ENCODE measurements at places on chromosomes 7 and 10. TPM values are rescaled to one million over a fixed set of nuclear protein-coding genes. Genes with fewer than 3 reads are reported as not detected.
A peak's percentile ranks its signal among the peaks of the same experiment; 100 is the strongest.

Gene PILRA
- polyA plus RNA-seq = 5.3 TPM

- no peak for DNase-seq
These were observed 135.7 kb upstream of the GDF10 start for GRCh38 chr10:47164126-47164799.

DNA sequence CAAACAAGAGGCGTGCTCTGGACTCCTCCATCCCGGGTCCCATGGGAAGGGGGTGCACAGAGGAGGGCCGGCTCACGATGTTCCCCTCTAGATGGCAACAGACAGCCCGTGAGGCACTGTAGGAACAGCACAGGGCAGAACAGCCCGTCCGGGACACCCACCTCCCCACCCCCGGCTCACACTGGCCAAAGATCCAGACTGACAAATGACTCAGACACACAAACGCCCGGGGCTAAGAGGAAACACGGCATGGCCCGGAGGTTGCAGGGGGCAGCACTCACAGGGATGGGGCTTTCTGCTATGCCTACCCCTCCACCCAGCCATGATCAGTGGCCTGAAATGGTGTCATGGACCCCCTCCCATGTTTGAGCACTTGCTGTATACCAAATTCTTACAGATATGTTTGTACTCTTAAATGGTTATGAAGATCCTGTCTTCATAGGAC lies 4.9 kb upstream of the ELN start:
- DNase-seq = peak; percentile 35

DNA sequence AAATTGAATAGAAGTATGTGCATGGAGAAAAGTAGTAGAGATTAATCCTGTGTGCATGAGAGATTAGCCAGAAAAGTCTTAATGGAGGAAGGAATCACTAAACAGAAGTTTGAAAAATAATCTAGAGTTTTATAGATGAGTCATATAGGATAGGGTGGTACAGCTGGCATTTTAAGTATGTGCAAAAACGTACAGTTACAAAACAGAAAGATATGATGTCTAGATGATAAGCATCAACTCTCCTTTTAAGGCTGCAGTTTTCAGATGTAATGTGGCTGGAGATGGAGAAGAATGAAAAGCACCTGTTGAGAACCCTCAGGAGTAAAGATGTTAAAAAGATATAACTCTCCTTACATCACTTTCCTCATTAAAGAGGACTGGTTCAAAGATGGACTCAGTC lies 271.3 kb downstream of the STK31 start:
- DNase-seq = no peak

Gene SPDYE8
- 0.34 TPM for polyA plus RNA-seq

Gene FAM241B
- 30.6 TPM for polyA plus RNA-seq

Gene CYP2E1
- polyA plus RNA-seq = 1.4 TPM

- DNase-seq = no peak
These were observed 206.7 kb downstream of the CAMK1D start for GRCh38 chr10:12556039-12556438.

DNA sequence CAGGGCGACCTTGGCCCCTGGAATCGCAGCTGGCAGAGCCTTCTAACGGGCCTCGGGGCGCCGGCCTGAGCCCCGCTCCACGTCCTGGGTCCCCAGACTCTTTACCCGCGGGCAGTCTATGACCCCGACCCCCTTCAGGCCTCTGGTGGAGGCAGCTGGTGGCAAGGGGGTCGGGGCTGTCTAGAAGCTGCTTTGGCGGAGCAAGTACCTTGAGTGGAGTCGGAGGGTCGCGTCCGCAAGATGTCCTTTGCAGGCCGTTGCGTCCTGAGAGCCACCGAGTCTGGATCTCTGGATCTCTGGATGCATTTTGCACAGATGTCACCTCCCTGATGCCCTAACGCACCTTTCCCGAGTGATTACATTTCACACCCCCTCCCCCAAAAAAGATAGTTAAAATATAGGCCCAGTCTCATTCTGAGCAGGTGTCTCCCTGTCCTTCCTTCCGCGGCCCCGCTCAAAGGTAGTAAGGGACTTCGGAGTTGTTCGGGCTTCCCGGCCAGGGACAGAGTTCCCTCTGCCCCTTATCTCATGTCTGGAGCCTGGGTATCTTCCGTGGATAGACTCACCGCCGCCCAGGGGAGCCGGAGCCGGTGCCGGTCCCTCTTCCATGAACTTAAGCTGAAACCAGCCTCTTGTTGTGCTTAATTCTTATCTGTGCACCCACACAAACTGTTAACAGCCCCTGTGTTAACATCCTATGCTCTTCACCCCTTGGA lies 457 bp downstream of the ACADSB start:
- peak; percentile 34 for DNase-seq

DNA sequence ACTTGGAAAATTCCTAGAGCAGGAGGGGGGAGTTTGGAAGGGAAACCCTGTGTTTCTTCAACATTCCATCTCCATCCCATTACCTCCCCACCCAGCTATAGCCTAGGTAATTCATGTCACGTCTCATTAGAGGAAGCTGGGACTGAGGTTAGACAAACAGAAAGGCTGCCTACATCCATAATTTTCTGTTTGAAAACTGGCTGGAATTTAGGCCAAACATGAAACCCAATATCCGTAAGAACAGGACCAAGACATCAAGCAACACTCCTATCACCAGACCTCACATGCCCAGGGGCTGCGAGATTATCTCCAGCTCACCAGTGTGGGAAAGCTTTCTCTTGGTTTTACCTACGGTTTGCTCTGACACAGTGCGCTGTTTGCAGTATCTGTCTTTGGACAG lies 316.3 kb downstream of the FRMD4A start:
- no peak for DNase-seq

Gene PTPN20
- polyA plus RNA-seq = 0.13 TPM

DNA sequence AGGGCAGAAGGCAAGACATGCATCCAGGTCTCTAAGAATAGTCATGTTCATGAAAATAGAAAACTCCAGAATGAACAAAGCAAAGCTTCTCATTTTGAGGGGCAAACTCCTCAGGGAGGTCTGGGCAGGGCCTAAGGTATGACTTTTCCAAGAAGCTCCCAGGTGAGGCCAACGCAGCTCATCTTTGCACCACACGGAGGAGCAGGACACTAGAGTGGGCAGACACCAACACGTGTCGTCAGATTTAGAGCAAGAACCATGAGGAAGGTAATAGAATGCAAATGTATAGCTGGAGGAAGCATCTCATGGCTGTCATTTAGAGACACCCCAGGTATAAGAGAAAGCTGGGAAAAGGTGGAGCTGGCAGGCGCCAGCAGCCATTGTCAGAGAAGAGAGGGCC lies 95.7 kb downstream of the WDFY4 start:
- no peak for DNase-seq

Gene ODAD2
- polyA plus RNA-seq = 3.4 TPM

- peak; percentile 75 for DNase-seq
These were observed 58.6 kb upstream of the COL13A1 start for GRCh38 chr10:69742928-69743602.

DNA sequence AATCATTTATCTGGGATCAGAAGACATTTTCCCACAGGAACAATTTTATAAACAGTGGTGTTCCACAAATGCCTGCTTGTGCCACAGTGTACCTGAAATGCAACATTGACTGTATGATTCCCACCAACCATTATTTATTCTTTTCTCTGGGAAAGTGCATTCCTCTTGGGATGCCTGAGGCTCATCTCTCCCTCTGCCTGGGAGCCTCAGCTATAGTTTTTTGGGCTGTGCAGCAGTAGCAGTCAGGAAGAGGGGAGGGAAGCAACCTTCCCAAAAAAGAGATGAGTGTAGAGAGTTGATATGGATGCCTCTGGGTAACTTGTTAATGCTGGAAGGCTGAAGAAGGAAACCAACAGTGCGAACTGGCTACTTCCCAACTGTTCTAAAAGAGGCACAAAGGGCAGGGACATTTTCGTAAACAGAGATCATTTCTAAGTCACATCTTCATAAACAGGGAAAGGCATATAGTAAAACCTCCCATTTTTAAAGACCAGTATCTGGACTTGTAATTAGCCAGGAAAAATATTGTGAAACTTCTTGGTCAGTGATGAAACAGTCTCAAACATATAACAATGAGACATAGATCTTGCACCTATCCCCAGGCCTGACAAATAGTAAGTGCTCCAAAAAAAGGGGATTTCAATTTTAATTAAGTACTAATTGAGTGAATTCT lies 1.4 kb upstream of the CALD1 start:
- no peak for DNase-seq

- DNase-seq = peak; percentile 70
These were observed at the start of gene DGKB for GRCh38 chr7:14902589-14903067. Gene DGKB (minus strand): TSS chr7:14902751.

- DNase-seq = no peak
These were observed 132.0 kb upstream of the FOXK1 start for GRCh38 chr7:4550117-4550516.

Gene GPR37
- polyA plus RNA-seq = 3.7 TPM

- DNase-seq = no peak
These were observed 37.1 kb downstream of the ELMO1 start for GRCh38 chr7:37411444-37412034.

GRCh38 chr10:67666416-67667034 lies 29.5 kb downstream of the CTNNA3 start:
- peak; percentile 50 for DNase-seq

GRCh38 chr7:150830937-150831336 lies 21.4 kb upstream of the AOC1 start:
- no peak for DNase-seq

Gene MDFIC
- 4.2 TPM for polyA plus RNA-seq

GRCh38 chr7:22810843-22811242 lies 11.8 kb downstream of the TOMM7 start:
- DNase-seq = peak; percentile 68

GRCh38 chr10:120336911-120337540 lies 120.0 kb upstream of the PLPP4 start:
- DNase-seq = peak; percentile 78

GRCh38 chr7:153190452-153190851 lies 430.9 kb downstream of the ACTR3B start:
- DNase-seq = peak; percentile 70

DNA sequence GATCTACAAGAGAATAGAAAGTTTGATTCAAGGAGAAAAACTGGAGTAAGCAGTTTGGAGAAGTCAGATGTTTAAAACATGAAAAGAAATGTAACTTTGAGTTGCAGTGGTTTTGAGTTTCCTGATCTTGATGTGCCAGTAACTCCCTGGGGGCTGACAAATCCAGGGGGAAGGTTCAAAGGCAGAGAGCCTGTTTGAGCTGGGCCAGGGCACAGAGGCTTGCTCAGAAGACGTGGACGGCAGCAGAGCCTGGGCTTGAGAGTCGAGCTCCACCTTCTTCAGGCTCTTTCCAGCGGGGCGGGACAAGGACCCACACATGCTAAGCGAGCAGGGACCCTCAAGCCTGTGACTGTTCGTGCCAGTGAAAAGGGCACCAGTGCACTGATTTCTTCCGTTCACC lies 176.2 kb downstream of the MGMT start:
- DNase-seq = no peak

GRCh38 chr7:27165996-27166530 lies 726 bp upstream of the HOXA9 start:
- DNase-seq = peak; percentile 32

Gene IMPDH1
- 15.3 TPM for polyA plus RNA-seq

DNA sequence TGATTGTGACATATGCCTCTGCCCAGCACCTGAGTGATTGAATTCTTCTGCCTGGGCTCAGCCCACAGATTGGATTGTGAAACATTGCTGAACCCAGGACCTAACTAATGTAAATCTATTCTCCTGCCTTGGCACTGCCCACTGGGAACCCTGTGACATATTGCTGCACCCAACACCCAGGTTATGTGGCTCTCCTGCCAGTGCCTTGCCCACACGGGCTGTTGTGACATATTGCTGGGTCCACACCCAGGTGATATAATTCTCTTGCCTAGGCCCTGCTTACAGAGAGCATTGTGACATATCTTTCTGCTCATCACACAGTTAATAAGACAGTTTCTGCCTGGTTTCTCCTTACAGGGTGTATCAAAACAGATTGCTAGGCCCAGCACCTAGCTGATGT lies 50.8 kb upstream of the ZNF680 start:
- no peak for DNase-seq

GRCh38 chr7:33870120-33870519 lies 35.2 kb upstream of the BMPER start:
- no peak for DNase-seq

Gene LLCFC1
- polyA plus RNA-seq = not detected

DNA sequence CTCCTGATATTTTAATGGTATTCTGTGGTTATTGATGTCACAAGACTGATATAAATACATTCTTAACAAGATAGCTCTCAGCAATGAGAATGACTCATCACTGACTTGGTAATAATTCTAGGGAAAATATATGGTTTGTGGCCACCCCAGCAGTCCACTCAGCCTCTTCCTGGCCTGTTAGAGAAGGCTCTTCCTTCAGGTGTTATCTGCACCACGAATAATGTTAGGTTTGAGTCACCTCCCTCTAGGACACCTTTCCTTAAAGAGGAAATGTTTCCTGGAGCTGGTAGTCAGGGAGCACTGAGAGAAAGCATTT lies 163.3 kb downstream of the SVIL start:
- DNase-seq = no peak

GRCh38 chr7:50149369-50149768 lies 56.3 kb upstream of the ZPBP start:
- DNase-seq = no peak

Gene SUN3
- polyA plus RNA-seq = not detected

GRCh38 chr7:100022621-100023020 lies 7.2 kb downstream of the ZKSCAN1 start:
- DNase-seq = no peak

DNA sequence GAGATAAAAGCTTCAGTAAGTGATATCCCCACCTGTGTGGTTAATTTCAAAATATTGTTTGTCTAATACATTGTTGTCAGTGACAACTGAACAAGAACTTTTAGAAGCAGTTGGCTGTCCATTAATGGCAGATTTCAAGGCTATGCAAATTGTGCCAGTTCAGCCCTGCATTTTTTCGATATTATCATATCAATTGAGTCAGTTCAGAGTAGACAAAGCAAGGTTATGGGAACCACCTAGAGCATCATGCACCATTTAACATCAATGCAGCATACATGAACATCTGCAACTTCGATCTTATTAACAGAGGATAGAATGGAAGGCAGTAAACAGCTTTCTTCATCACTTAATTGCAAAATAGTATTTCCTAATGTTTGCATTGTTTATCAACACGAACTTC lies 180.7 kb upstream of the KAT6B start:
- no peak for DNase-seq

GRCh38 chr10:84820596-84820995 lies 492.2 kb downstream of the CCSER2 start:
- DNase-seq = no peak

Gene CYP26C1
- not detected for polyA plus RNA-seq

Data from GM23338 (cell line).